ENCODE measurements at places on chromosomes 13 and 19.
A peak's percentile ranks its signal among the peaks of the same experiment; 100 is the strongest.

DNA sequence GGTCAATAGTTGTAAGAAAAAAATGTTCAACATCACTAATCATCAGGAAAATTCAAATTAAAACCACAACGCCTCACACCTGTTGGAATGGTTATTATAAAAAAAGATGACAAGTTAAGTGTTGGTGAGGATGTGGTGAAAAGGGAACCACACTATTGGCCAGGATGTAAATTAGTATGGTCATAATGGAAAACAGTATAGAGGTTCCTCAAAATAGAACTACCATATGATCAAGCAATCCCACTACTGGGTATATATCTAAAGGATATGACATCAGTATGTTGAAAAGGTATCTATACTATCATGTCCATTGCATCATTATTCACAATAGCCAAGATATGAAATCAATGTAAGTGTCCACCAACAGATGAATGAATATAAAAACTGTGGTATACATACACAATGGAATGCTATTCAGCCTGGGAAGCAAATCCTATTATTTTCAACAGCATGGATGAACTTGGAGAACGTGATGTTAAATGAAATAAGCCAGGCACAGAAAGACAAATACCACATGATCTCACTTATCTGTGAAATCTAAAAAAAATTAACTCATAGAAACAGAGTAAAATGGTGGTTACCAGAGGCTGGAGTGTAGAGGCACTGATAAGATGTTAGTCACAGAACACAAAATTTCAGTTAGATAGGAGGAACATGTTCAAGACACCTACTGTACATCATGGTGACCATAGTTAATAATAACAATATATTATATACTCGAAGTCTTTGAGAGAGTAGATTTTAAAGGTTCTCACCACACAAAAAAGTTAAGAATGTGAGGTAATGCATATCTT lies 56.6 kb downstream of the TBC1D4 start:
- no peak for DNase-seq

- no peak for DNase-seq
Observed at GRCh38 chr19:50833802-50834167, 411 bp upstream of the KLK15 start.

GRCh38 chr13:19596960-19597361 lies 35.6 kb upstream of the TPTE2 start:
- DNase-seq = peak; percentile 85

DNA sequence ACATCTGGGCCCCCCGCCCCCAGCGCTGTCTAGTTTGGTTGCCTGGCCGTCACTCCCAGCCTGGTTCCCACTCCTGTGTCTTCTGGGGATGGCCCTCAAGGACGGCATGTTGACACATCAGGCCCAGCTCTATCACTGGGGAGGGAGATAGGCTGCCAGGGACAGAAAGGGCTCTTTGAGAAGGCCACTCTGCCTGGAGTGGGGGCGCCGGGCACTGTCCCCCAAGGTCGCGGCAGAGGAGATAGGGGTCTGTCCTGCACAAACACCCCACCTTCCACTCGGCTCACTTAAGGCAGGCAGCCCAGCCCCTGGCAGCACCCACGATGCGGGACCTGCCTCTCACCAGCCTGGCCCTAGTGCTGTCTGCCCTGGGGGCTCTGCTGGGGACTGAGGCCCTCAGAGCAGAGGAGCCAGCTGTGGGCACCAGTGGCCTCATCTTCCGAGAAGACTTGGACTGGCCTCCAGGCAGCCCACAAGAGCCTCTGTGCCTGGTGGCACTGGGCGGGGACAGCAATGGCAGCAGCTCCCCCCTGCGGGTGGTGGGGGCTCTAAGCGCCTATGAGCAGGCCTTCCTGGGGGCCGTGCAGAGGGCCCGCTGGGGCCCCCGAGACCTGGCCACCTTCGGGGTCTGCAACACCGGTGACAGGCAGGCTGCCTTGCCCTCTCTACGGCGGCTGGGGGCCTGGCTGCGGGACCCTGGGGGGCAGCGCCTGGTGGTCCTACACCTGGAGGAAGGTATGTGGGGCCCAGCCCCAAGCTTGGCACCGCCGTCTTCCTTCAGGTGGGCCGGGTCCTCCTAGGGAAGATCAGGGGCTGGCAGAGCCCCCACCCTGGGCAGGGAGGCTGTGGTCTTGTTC lies at the start of gene AMH:
Gene AMH (plus strand): TSS at position 314 of the 857 bp plus-strand sequence. CDS start 10 bp downstream, at position 324.
- no peak for DNase-seq

DNA sequence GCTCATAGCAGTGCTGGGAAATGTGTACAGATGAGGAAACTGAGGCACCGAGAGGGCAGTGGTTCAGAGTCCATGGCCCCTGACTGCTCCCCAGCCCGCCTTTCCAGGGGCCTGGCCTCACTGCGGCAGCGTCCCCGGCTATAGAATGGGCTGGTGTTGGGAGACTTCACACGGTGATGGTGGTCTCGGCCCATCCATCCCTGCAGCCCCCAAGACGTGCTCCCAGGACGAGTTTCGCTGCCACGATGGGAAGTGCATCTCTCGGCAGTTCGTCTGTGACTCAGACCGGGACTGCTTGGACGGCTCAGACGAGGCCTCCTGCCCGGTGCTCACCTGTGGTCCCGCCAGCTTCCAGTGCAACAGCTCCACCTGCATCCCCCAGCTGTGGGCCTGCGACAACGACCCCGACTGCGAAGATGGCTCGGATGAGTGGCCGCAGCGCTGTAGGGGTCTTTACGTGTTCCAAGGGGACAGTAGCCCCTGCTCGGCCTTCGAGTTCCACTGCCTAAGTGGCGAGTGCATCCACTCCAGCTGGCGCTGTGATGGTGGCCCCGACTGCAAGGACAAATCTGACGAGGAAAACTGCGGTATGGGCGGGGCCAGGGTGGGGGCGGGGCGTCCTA lies 15.9 kb downstream of the LDLR start:
- no peak for DNase-seq

- no peak for DNase-seq
Observed at GRCh38 chr13:37113534-37113933, 8.1 kb upstream of the CSNK1A1L start.

DNA sequence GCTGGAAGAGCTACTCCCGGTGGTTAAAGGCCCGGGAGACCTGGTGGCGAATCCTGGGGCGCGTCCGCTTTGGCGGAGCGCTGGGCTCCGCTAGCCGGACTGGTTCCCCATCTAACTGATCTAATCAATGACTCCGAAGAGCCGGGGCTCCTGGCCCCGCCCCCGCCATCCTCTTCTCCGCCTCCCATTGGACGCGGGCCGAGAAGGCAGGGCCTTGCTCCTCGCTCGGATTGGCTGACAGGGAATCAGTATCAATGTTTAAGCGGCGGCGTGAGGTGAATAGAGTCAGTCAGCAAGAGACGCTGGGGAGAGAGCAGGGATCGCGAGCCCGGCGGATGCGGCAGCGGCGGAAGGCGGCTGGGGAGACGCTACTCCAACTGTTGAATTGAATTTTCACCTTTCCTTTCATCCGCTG lies 1.7 kb upstream of the PCDH17 start:
- DNase-seq = peak; percentile 67

DNA sequence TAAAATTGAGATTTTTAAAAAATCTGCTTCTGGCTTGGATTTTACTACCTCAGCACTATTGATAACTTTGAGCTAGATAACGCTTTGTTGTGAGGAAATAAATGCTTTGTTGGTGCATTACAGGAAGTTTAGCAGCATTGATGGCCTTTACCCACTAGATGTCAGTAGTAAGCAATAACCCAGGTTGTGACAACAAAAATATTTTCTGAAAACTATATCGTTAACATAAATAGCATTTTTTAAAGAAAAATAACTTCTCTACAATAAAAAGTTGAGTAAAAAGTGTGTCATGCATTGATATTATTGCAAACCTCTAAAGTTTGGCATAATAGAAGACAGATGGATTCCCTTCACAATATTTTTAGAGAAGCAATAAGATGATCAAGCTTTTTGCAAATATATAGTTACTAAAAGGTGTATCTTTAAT lies 1246.5 kb downstream of the UQCRFS1 start:
- peak; percentile 27 for DNase-seq

DNA sequence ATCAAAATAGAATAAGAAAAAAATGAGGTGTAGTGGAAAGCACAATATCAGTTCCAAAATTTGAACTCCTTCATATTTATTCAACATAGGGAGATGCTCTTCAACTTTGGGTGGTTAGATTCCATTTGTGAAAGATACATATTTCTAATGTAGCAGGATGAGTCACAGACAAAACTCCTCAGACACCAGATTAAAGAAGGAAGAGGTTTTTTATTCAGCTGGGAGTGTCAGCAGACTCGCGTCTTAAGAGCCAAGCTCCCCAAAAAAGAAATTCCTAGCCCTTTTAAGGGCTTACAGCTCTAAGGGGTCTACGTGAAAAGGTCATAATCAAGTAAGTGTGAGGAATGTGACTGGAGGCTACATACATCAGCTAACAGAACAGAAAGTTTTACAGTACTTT lies 6.8 kb upstream of the ZNF765 start:
- DNase-seq = no peak

- DNase-seq = peak; percentile 92
Observed at GRCh38 chr13:110294146-110294545, 12.8 kb downstream of the COL4A1 start.

GRCh38 chr19:36245210-36246005 lies 30.5 kb downstream of the ZNF146 start:
- DNase-seq = no peak

DNA sequence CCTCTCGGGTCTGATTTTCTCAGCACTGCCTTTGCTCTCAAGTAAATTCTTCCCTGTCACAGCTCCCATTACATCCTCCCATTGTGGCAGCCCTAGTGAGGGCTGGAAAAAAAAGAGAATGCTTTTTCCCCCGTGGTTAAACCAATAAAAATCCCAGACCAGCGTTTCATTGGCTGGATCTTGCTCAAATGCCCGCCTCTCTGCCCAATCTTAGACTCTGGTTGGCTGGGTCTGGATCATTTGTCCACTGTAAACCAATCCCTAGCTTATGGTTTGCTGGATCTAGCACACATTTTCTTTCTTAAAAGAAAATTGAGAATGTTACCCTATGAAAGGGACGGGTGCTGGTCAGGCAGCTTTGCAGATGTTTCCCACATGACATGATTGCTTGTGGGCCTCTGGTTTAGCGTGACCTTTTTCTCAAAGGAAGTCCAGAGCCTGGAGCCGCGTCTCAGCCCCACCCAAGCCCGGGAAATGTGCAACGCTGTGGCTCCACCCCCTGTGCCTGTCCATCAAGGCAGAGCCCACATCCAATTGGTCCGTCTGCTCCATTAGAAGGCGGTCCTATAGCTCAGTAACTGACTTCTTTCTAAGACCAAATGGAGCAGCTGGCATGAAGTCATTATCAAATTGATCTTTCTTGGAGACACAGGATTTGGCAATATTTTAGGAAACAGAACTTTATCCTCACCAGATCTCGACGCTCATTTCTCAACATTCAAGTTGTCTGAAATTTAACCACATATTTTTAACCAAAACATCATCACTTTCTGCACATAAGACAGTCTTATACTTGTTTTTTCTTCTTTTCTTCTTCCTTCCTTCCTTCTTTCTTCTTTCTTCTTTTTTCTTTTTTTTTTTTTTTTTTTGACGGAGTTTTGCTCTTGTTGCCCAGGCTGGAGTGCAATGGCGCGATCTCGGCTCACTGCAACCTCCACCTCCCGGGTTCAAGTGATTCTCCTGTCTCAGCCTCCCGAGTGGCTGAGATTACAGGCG lies 2.6 kb upstream of the MCEMP1 start:
- DNase-seq = peak; percentile 84

GRCh38 chr13:26628706-26629105 lies 71.2 kb downstream of the WASF3 start:
- peak; percentile 53 for DNase-seq

DNA sequence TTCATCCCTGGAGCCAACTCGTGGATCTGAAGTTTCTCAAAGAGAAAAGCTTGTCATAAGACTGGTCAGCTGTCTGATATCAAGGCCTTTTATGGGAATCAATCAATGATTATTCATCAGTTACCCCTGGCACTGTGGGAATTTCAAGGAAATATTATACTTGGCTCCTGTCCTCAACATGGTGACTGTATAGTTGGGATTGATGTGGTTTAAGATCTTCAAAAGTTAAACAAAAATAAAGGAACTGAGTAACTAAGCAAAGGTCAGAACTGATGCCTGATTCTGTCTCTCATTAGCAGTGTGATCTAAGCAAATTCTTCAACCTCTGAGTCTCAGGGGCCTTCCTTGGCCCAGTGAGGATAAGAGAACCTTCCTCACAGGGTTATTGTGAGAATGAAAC lies 22.2 kb upstream of the SERPINE3 start:
- peak; percentile 92 for DNase-seq

DNA sequence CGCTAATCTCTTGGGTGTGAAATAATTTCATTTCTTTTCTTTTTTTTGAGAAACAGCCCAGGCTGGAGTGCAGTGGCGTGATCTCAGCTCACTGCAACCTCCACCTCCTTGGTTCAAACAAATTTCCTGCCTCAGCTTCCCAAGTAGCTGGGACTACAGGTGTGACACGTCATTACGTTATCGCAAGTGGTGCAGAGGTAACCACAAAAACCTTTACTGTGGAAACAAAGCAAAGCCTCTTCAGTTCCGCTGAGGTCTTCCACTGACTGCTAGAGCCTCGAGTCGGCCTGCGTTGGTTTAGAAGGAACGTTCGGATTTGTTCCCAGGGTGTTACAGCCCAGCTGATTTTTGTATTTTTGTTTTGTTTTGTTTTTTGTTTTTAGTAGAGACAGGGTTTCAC lies 2.0 kb upstream of the ZNF784 start:
- DNase-seq = no peak

DNA sequence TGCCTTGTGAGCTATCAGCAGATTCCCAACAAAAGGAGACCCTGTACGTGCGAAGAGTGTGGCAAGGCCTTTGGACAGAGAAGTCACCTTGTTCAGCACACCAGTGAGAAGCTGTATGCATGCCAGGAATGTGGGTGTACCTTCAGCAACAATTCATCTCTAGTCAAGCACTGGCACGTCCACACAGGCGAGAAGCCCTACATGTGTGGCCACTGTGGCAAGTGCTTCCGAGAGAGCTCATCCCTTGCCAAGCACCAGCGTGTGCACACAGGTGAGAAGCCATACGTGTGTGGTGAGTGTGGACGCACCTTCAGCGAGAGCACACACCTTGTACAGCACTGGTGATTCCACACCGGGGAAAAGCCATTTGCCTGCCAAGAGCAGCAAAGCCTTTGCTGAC lies 7.6 kb upstream of the ZSCAN22 start:
- no peak for DNase-seq

DNA sequence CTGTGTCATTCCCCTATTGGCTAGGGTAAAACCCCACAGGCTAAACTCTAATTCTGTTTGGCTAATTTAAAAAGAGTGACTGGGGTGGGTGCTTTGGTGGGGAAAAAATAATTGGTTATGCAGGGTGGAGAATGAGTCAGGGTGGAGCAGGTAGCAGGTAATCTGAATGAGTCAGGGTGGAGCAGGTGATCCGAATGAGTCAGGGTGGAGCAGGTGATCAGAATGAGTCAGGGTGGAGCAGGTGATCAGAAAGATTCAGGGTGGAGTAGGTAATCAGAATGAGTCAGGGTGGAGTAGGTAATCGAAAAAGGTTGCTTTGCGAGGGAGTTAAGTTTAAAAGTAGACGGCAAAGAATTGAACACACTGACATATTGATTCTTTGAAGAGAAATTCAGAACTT lies 1218.8 kb upstream of the ATXN8OS start:
- no peak for DNase-seq
